ENCODE measurements at places on chromosomes 4 and X. TPM values are rescaled to one million over a fixed set of nuclear protein-coding genes. Genes with fewer than 3 reads are reported as not detected.

Gene ZCCHC18
- 0.64 TPM for total RNA-seq

DNA sequence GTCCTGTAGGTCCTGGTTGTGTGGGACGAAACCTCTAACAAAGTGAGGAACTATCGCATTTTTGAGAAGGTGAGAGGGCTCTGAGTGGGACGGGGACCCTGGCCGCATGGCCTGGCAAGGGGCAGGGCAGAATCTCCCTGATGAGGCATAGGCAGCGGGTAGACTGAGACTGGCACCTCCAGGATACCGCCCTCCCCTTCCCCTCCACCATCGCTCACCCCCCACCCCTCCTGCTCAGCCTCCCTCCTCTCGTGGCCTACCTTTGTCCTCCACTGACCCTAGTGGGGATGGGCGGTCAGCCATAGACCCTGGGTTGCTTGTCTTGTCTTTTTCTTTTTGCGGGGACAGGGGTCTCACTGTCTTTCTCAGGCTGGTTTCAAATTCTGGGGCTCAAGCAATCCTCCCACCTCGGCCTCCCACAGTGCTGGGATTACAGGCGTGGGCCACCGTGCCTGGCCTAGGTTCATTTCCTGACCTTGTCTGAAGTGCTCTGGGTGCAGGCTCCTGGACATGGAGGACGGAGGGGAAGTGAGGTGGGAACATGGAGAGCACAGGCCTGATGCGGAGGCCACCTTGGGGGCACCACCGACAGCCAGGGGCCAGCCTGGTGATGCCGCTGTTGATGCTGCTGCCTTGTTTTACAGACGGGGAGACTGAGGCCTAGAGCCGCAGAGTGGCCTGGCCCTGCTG is 10.5 kb upstream of the ADD1 start:
- no peak for DNase-seq

DNA sequence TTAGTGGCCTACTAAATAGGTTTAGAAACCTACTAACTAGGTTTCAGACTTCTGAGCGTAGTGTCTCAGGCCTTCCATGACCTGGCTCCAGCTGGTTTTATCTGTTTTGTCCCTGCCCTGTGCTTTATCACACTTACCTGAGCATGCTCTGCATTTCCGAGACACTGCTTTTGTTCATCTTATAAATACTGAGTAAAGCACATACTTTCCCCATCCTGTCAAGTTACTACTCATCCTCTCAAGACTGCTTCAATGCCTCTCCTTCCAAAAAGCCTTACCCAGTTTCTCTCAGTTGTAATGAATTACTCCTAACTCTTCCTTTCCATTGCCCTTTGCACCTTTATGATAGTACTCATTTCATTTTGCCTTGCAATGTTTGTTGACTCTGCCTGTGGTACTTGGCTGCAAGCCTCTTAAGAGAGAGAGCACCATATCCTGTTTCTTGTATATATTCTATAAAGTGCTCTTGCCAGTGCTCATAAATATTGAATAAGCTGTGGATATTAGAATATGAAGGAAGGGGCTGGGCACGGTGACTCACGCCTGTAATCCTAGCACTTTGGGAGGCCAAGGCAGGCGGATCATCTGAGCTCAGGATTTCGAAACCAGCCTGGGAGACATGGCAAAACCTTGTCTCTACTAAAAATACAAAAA is 34.4 kb downstream of the SLAIN2 start:
- no peak for DNase-seq

Gene TCEAL6
- total RNA-seq = not detected

Gene SCD5
- total RNA-seq = 2.0 TPM

- no peak for DNase-seq
Measured at GRCh38 chr4:123846561-123846960, 450.0 kb downstream of the SPRY1 start.

DNA sequence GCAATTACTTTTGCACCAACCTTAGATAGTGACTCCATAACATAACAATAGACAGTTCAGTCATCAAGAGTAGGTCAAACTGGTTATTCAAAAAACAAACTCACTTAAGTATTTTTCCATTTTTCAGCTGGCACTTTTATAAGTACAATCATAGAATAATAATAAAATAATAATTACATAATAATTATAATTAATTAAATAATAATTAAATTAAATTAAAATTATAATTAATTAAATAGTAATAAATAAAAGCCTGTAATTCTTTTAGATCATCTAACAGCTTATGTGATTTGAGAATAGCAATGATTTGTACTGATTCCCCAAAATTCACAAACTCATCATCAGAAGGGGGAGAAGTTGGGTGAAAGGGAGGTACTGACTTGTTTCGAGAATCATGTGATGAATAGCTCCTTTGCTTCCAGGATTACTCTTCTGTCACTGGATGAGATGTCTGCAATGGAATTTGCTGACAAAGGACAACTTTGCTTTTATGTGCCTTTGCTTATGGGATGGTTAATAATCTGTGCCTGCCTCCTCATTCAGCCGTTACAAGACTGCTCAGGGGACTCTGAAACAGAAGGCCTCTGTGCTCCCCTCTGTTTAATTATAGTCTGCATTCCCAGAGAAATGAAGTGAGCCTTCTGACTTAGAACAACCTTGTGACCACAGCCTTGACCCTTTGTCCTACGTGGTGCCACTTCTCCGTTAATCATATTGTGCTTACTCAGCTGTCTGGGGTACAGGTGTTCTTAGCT is 104.8 kb upstream of the ENPEP start:
- no peak for DNase-seq

DNA sequence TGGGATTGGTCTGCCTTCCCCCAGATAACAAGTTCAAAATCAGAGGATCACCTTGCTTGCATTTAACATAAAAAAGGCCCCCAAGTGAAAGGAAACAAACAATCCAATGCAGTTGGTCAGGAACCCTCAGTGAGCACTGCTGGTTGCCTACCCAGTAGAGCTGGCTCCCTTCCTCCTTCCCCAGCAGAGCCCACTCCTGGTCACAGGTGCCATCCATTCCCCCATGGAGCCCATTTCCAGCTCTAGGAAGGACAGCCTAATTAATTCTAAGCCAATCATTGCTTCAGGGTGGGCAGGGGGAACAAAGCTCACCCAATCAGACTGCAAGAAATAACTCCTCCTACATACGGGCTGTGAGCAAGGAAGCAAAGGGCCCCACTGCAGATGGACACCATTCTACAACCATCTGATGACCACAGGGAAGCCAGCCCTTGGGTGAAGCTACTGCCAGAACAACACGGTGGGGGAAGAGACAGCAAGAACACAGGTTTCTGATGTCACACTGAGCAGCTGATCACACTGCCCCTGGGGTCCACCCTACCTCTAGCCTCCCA is 86.5 kb downstream of the SH3KBP1 start:
- no peak for DNase-seq

GRCh38 chrX:9635803-9636202 is 129.8 kb downstream of the GPR143 start:
- DNase-seq = no peak

DNA sequence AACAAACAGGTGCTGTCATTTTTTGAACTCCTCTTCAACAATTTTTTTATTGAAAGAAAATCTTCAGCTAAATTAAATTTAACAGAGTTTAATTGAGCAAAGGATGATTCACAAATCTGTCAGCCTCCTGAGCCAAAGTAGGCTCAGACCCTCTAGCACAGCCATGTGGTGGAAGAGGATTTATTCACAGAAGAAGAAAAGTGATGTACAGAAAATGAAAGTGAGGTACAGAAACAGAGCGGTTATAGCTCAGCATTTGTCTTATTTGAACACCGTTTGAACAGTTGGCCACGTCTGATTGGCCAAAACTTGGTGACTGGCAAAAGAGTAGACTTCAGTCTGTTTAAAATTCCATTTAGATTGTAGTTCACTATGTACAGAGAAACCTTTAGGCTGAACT is 217.3 kb downstream of the SPANXN1 start:
- no peak for DNase-seq

Gene CCDC110
- not detected for total RNA-seq
